Activated CD8-positive, alpha-beta memory T cell treated with anti-CD3 and anti-CD28 coated beads for 4 hours (primary cell): ENCODE measurements at places on chromosomes 2 and 18.

DNA sequence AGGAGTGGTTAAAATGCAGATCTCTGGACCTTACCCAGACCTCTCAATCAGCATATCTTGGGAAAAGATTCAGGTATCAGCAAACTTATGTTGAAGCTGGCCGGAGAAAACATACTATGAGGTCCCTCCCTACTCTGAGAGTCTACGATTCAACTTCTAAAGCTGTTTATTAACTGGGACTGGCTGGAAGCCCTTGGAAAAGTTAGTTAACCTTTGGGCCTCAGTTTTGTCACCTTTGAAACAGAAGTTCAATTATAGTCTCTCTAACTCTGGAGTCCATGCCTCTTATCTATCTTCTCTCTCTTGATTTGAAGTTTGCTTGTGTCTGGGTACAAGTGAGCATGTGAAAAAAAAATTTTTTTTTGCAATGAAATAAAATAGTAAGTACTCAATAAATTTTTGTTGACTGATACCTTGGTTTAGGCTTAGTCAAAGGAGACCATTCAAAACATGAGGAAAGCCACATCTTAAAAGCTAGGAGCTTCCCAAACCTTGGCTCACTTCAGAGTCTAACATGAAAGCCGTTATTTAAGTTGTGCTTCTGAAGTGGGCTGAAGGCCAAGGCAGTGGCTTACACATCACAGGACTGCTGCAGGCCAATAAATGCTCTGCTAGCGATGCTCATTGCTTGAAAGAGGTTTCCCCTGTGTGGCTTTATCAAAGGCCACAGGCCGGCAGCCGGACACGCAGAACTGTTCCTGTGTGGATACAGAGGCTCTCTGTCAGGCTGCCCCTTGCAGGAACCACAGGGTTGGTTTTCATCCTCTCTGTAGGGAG, 110.6 kb upstream of the FAM136A start:
- DNase-seq: no peak

GRCh38 chr2:165471349-165471950, 2.0 kb downstream of the CSRNP3 start:
- no peak for DNase-seq

DNA sequence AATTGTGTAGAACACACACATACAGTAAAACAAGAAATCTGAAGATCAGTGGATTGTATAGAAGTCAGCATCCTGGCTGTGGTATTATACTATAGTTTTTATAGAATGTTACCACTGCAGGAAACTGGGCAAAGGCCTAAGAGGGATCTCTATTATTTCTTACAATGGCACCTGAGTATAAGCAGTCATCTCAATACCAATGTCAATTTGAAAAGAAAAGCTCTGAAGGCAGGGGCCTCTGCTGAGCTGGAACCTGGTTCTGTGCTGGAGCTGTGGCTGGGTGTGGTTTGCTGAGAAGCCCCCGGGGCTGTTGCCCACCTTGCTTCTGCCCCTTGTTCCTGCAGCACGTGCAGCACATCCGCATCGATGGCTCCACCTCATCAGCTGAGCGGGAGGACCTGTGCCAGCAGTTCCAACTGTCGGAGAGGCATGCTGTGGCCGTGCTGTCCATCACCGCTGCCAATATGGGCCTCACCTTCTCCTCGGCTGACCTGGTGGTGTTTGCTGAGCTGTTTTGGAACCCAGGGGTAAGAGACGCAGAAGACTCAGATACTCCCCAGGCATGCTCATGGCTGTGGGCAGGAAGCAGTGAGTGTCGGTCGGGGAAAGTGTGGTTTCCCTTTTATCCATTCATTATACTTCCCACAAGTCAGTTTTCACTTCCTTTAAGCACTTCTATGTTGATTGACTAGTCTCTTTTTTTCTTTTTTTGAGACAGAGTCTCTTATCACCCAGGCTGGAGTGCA, 23.5 kb upstream of the RPL37A start:
- no peak for DNase-seq

- no peak for DNase-seq
These were observed 29.2 kb downstream of the ZNF516 start for GRCh38 chr18:76465630-76466409.

DNA sequence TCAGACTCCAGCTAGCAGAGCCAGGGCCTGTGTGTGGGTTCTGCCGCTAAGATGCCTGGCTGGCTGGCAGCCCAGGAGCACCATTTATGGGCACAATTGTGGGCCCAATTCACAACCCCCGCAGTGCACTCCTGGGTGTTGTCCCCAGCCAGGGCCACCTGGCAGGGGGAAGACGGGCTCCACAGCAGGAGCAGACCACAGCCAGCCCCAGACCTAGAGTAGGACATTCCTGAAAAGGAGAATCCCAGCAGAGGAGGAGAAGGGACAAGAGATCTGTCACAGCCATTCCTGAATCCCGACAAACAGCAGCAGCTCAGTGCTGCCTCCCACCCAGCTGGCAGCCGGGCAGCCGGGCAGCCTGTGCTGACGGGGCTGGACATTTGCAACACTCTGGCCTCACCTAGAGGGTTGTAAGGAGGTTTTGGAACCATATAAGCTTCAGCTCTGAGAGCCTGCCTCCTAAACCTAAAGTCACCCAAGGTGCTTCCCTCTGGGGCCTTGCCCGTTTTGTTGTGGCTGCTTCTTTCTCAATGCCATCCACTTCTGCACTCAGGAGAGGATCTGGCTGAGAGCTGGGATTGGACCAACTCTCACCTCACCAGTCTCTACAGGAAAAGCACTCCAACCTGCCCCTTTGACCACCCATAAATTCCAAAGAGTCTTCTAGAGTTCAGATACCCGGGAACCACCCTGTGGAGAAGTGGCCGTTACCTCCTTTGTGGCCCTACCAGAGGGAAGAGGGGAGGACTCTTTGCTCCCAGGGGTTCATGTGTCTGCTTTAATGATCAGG, 4.1 kb upstream of the TMEM177 start:
- no peak for DNase-seq

GRCh38 chr2:40430776-40431599, 20.9 kb downstream of the SLC8A1 start:
- DNase-seq: no peak

DNA sequence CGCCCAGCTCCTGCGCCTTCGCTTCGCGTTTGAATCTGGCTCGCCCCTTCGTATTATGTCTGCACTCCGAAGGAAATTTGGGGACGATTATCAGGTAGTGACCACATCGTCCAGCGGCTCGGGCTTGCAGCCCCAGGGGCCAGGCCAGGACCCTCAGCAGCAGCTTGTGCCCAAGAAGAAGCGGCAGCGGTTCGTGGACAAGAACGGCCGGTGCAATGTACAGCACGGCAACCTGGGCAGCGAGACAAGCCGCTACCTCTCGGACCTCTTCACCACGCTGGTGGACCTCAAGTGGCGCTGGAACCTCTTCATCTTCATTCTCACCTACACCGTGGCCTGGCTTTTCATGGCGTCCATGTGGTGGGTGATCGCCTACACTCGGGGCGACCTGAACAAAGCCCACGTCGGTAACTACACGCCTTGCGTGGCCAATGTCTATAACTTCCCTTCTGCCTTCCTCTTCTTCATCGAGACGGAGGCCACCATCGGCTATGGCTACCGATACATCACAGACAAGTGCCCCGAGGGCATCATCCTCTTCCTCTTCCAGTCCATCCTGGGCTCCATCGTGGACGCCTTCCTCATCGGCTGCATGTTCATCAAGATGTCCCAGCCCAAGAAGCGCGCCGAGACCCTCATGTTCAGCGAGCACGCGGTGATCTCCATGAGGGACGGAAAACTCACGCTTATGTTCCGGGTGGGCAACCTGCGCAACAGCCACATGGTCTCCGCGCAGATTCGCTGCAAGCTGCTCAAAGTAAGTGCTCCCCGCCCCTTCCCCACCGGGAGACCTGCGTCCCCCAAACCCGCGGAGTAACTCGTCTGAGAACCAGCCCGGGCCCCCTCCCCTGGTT, 453 bp downstream of the KCNJ3 start:
- DNase-seq: no peak

DNA sequence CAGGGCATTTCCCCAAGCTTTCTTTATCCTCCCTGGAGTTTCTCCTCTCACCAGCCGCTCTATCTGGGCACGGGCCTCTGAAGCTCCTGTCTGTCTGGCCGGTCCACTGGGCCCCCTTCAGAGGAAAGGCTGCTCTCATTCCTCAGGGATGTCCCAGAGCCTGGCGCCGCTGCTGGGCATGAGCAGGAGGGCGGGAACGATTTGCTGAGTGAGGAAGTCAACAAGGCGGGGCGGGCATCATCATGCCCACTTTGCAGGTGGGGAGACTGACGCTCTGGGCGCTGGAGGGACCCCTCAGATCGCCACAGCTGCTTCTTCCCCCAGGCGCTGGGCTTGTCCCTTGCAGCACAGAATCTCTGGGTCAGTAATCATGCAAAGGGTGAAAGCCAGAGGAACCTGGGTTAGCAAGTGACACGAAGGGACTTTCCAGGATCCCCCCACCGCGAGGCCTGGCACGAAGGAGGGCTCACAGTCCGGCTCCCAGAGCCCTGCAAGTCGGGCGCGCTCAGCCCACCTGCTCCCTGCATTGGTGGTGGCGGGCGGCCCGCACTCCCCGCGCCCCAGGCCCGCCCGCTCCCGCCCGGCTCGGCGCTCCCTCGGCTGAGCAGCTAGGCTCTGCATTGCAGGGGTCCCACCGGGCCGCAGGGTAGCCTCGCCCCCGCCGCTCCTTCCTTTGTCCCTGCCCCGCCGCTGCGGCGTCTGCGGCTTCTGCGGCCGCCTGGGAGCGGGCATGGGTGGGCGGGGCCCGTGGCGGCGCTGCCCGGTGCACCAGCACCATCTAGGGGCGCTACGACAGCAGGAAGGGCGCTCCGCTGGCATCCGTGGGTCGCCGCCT, 157.8 kb downstream of the CYRIA start:
- no peak for DNase-seq

GRCh38 chr2:30981510-30981909, 156.7 kb downstream of the GALNT14 start:
- DNase-seq: no peak

- DNase-seq: no peak
These were observed 26.6 kb downstream of the CDKL4 start for GRCh38 chr2:39217192-39217550.

DNA sequence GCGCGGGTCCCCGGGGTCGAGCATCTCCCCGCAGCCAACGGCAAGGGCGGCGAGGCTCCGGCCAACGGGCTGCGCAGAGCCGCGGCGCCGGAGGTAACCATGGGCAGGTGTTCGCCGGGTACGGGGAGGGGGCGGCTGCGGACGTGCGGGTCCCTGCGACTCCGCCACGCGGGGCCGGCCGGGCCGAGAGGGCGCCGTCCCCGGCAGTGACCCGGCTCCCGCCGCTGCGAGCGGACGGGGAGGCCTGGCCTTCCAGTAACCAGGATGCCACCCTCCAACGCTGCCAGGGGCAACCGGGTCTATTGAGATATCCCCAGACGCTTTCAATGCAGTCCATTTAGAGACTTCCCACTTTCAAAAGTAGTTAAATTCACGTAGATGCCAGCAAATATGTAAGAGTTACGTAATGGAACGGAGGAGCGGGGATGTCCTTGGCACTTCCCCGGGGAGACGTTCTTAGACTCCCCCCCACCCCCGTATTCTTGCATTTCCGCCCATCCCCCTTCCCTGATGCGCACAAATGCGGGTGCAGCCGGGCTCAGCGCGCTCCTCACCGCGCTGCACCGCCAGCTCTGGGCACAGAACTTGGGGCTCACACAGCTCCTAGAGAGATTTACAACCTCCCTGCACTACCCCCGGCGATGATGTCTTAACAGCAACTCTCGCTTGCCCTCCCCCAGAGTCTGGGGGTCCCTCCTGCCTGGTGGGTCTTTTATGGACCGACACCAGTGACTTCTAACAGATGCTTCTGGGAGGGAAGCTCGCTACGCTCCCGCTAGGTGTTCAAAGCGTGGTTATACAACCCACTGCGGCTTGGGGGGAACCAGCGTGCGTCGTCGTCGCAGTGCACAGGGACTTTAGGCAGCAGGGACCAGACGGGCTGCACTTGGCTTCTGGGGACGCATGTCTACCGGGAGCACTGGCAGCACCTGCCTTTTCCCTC, 657 bp downstream of the SGPP2 start:
- no peak for DNase-seq

DNA sequence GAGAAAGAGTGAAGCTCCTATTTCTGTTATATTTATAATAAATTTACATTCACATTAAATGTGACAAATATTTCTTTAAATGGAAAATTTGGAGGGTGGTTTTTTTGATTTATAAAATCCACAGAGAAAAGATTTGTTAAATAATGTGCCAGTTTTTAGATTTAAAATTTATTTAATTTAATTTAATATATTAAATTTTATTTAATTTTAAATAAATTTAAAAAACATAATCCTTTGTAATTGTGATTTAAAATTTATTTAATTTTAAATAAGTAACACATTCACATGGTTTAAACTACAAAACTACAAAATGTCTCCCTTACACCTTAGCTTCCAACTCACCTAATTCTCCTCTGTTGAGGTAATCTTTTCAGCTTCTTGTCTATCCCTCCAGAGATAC, 123.3 kb downstream of the UBE2E3 start:
- no peak for DNase-seq

DNA sequence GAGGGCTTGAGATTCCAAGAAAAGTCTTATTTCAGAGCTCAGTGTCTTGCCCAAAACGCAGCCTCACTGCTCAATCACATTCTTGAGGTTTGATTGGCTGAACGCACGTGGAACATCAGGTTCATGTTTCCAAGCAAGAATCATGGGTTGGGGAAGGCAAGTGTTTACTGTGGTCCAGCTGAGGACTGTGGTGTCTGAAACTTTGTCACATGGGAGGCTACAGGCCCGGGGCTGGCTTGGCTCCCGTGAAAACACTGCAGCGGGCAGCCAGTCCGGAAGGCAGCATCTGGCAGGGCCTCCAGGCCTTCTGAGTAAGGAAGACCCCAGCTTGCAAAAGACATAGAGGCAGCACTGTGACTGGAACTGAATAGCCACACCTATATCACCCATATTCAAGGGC, 84.7 kb downstream of the POLR1A start:
- DNase-seq: no peak

- no peak for DNase-seq
These were observed 30.4 kb downstream of the SRSF7 start for GRCh38 chr2:38720613-38721241.

DNA sequence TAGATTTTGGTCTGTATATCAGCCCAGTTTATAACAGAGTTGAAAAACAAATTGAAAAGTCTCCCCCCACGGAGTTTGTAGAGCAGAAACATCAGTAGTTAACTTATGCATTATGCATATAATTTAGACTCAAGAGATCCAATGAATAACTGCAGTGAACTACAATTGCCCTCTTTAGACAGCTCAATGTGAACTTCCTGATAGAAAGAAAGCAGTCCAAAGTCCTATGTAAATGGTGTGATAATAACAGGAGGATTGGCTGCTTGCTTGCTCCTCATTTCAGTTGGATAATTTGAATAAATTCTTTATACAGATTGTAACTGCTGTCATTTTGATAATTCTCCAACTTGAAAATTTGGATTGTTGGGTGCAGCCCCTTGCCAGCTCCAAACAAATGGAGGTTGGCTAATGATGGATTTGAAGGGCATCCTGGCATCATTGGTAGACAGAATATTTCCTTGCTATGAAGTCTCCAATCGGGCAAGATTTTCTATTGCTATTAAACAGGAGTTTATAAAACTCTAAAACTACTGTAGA, 297.1 kb downstream of the ASXL3 start:
- no peak for DNase-seq

GRCh38 chr2:203361495-203361894, 33.3 kb downstream of the ABI2 start:
- no peak for DNase-seq
